Calu3 (cell line): ENCODE measurements at places on chromosomes 16 and 17. TPM values are rescaled to one million over a fixed set of nuclear protein-coding genes. Genes with fewer than 3 reads are reported as not detected.

The MLST8 gene
- 58.0 and 59.7 TPM in 2 replicates for total RNA-seq

DNA sequence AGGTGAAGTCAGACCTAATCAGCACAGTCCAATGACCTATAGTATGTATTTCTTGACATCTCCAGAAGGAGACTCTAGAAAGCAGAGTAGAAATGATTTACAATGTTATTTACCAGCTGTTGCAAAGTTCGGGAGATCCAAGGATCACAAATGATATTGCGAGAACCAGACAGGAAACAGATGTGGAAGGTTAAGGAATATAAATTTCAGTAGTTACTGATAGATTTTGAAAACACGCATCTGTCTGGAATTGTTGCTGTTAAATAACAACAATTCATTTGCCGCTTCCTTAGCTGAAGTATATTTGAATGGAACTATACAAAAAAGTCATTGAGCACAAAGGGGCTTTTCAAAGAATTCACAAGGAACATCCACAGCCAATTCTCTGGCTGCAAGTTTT is 72.0 kb downstream of the STXBP4 start:
- H3K4me3 ChIP-seq: no peak overlapping the region
- DNase-seq: no peak
- no peaks in the 10 kb centered on the region for H3K4me1 ChIP-seq
- H3K27ac ChIP-seq: no peak overlapping the region
- no peaks in the 10 kb centered on the region for H3K27me3 ChIP-seq
- H3K36me3 ChIP-seq: no peaks in the 10 kb centered on the region

GRCh38 chr17:48024149-48025039 is 13.2 kb downstream of the COPZ2 start:
- peak overlapping the region; percentile 76 for H3K4me3 ChIP-seq
- H3K4me1 ChIP-seq: peaks cover 49% of the 10 kb centered on the region
- H3K27me3 ChIP-seq: peaks cover 10% of the 10 kb centered on the region
- peak overlapping the region; percentile 90 for H3K27ac ChIP-seq
- peak; percentile 82 for DNase-seq
- peaks cover 37% of the 10 kb centered on the region for H3K36me3 ChIP-seq

- H3K4me1 ChIP-seq: peaks cover 10% of the 10 kb centered on the region
- no peaks in the 10 kb centered on the region for H3K27me3 ChIP-seq
- no peak overlapping the region for H3K4me3 ChIP-seq
- H3K36me3 ChIP-seq: peaks cover 4% of the 10 kb centered on the region
These were observed 64.6 kb downstream of the SREBF1 start for GRCh38 chr17:17772231-17772630.

GRCh38 chr16:2447920-2448583 is 11.9 kb upstream of the TEDC2 start:
- no peak for DNase-seq
- H3K4me1 ChIP-seq: no peaks in the 10 kb centered on the region

- peak overlapping the region; percentile 89 for H3K4me3 ChIP-seq
- H3K27me3 ChIP-seq: no peaks in the 10 kb centered on the region
- H3K27ac ChIP-seq: peak overlapping the region; percentile 12
- peaks cover 83% of the 10 kb centered on the region for H3K36me3 ChIP-seq
These were observed 12.0 kb downstream of the RARA start for GRCh38 chr17:40320756-40321523.

DNA sequence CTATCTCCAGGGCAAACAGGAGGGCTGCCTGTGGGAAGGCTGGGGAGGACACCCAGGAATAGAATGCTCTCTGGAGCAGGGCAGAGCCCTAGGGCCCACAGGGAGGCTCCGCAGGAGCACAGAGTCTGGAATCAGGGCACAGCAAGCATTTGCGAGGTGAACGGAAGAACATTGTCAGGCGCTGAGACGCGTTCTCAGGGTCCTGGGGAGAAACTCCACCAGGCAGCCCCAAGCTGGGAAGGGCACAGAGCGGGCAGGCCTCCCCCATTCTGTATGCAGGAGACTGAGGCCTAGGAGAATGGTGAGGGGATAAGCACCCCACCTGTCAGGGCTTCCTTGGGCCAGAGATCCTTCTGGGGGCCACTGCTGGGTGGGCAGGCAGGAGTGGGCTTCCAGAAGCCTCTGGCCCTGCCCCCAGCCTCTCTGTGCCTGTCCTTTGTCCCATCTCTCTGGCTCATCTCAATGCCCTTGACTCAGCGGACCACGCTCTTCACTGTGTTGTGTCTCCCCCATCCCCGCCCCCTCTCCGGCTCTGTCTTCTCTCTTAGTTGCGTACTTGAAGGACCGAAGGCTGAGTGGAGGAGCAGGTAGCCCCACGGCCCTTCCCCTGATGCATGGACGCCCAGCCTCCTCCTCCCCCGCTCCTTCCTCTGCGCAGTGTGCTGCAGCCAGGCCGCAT is 5.1 kb upstream of the SETD6 start:
- no peaks in the 10 kb centered on the region for H3K27me3 ChIP-seq
- peaks cover 32% of the 10 kb centered on the region for H3K36me3 ChIP-seq
- DNase-seq: no peak
- no peak overlapping the region for H3K4me3 ChIP-seq
- peaks cover 12% of the 10 kb centered on the region for H3K4me1 ChIP-seq
